Aortic smooth muscle cell (primary cell): ENCODE measurements at places on chromosomes 7 and 10. TPM values are rescaled to one million over a fixed set of nuclear protein-coding genes. Genes with fewer than 3 reads are reported as not detected.

The TRIM74 gene
- total RNA-seq = 0.06 TPM in 1 of 2 replicates, not detected in the other

The CNPY1 gene
- total RNA-seq = not detected in 2 replicates

The PLA2G12B gene
- total RNA-seq = not detected in 2 replicates

The POR gene
- 57.6 and 91.3 TPM in 2 replicates for total RNA-seq

The GPRIN2 gene
- not detected in 2 replicates for total RNA-seq

The ODAD2 gene
- 0.40 and 0.68 TPM in 2 replicates for total RNA-seq

The CFAP70 gene
- total RNA-seq = 1.6 and 2.0 TPM in 2 replicates

The PTPRE gene
- total RNA-seq = 1.7 and 3.8 TPM in 2 replicates

The CHAT gene
- 0.06 TPM in 1 of 2 replicates, not detected in the other for total RNA-seq

The ANKRD61 gene
- total RNA-seq = 0.12 and 0.26 TPM in 2 replicates

The ASB4 gene
- total RNA-seq = not detected in 2 replicates

The CTTNBP2 gene
- total RNA-seq = 1.5 and 1.9 TPM in 2 replicates

The LIPM gene
- 0.13 TPM in 1 of 2 replicates, not detected in the other for total RNA-seq

The ADAMTS14 gene
- 3.7 and 5.1 TPM in 2 replicates for total RNA-seq

The CACNB2 gene
- total RNA-seq = 0.26 and 0.31 TPM in 2 replicates

The GNAT3 gene
- total RNA-seq = not detected in 2 replicates

The RFC2 gene
- 18.9 and 28.7 TPM in 2 replicates for total RNA-seq

The IRF5 gene
- total RNA-seq = under 0.01 TPM in 1 of 2 replicates, not detected in the other

The AGBL3 gene
- total RNA-seq = 1.6 and 1.7 TPM in 2 replicates

The CARD11 gene
- 0.13 TPM in 1 of 2 replicates, not detected in the other for total RNA-seq

The UCMA gene
- not detected in 2 replicates for total RNA-seq
